NAMALWA (cell line): ENCODE measurements at places on chromosomes 3 and 15.

GRCh38 chr15:31135523-31135922, 34.0 kb upstream of the TRPM1 start:
- DNase-seq: no peak

GRCh38 chr15:25408428-25408827, 30.4 kb downstream of the UBE3A start:
- DNase-seq: no peak

DNA sequence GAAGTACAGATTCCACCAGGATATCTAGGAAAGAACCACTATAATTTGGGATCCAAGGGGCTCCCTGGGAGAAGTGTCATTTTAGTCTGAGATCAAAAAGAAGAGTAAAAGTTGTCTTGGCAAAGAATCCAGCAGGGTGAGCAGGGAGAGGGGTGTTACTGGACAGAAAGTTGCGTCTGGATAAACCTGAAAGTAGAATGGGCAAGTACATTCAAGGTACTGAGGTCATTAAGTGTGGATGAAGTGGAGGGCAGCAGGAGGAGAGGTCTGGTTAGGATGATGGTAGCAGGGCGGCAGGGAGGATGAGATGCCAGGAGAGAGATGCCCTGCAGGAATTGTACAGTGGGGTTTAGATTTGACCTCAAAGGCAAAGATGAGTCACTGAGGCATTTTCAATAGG, 253.3 kb downstream of the KLF13 start:
- DNase-seq: no peak

- no peak for DNase-seq
These were observed 44.1 kb upstream of the PFN2 start for GRCh38 chr3:150014782-150015181.

DNA sequence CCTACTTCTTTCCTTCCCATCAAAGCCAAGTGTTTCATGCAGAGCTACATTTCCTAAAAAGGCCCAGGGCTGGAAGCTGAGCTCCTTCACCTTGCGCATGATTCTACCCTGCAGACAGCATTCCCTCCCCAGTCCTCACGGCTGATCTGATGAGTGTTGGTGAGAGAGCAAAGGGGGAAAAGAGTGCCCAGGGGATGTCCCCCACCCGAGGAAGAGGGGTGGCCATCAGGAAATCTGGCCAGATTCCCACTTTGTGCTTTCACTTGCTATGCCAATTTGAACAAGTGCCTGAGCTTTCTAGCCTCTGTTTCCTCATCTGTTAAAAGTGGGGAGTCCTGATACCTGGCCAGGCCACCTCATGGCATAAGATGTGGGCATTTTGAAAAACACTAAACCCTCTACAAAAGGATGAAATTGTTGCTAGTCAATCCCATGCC, 231.0 kb upstream of the TLE3 start:
- no peak for DNase-seq

DNA sequence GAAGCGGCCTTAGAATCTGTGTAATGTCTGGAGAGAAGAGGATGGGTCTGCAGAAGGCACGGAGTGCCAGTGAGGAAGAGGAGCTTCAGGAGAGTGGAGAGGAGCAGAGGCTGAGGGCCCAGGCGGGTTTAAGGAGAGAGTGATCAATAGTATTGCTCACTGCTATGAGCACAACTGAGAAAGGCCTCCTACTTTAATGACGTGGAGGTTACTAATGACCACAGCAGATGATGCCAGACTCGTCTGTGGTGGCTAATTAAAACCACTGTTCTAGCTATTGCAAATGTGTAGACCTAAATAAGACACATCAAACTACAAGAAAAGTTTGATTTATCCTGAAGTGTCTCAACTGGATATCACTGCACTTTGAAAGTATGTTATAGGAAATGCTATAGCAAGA, 33.2 kb downstream of the MTMR10 start:
- no peak for DNase-seq
